Caki2 (cell line): ENCODE measurements at places on chromosomes 2 and 18. TPM values are rescaled to one million over a fixed set of nuclear protein-coding genes. Genes with fewer than 3 reads are reported as not detected.

Gene MAB21L4
- not detected in 2 replicates for total RNA-seq

Gene AFF3
- 1.0 and 1.6 TPM in 2 replicates for total RNA-seq

Gene MERTK
- 1.4 and 9.3 TPM in 2 replicates for total RNA-seq

DNA sequence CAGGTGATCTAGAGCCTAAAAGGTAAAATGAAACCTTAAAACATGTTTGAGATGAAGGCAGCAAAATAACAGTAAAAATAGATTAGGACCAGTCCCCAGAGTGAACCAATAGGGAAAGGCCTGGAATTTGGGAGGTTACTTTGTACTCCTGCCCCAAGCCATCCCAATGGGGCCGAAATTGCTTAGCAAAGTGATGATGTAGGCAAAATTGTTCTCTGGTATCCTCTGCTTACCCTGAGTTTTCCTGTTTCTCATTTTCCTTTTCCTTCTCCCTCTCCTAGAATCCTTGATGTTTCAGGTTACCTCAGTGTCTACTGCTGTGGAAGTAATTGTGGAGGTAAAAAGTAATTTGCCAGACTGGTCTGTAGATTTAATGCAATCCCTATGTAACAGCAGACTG lies 92.9 kb downstream of the TRABD2A start:
- DNase-seq, result no peak

DNA sequence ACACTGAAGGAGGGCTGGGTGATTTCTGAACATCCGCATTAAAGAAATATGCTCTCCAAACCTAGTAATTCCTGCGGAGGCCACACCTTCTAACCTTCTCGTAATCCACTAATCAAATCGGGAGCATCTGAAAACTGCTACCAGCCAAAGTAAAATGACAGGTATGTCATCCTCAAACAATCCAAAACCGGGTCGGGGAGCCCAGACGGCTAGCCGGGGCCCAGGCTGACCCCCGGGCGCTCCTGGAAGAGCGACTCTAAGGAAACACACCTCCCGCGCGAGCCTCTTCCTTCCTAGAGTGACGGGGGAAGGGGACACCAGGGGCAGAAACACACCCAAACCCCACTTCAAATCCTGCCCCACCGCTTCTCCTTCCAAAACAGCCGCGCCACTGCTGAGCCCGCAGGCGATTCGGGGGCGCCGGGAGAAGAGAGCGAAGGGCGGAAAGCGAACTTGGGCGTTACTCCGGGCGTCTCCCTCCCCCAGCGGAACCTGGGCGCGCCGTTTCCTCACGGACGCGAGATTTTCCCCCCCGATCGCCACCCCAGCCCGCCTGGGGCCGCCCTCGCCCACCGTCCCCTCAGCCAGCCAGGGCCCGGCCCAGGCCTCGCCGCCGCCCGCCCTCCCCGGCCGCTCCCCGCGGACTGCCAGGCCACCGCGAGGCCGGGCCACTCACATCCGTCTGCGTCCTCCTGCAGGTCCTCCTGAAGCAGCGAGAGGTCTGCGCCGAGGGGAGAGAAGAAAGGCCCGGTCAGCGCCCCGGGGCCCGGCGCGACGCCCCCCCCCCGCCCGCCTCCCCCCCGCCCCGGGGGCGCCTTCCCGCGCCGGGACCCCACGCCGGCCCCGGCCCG lies 584 bp downstream of the PPP4R1 start:
- peak; percentile 50 for DNase-seq

DNA sequence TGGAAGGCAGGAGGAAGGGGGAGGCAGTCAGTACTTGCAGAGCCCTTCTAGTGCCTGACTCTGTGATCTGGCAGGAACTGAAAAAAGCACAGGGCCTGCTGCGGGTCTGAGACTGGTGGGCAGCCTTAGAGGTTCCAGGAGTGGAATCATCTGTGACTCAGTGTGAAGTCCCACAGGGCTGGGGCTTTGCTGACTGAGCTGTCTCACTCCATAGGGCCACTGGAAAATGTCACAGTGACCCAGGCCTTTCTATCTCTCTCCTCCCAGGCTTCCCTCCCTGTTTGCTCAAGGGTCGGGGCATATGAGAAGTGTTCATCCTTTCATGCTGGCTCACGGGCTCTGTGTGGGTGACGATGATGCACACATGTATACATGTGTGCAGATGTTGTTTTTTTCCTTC lies 47.1 kb upstream of the ZFP36L2 start:
- DNase-seq, result no peak

DNA sequence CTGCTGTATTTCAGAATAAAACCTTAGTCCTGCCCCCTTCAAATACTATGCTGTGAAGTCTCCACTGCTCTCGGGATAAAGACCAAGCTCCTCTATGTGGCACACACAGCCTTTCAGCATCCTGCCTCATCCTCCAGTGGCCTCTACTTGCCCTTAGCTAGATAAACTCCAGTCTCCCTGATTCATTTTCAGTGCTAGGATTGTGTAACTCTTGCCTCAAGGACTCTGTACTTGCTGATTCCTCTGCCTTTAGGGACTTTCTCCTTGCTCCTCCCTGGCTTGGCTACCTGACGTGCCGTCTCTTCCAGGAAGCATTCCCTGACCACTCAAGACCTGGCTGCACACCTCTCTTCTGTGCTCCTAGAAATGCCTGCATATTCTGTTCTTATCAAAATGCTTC lies 416.7 kb downstream of the MTX2 start:
- DNase-seq, result no peak

DNA sequence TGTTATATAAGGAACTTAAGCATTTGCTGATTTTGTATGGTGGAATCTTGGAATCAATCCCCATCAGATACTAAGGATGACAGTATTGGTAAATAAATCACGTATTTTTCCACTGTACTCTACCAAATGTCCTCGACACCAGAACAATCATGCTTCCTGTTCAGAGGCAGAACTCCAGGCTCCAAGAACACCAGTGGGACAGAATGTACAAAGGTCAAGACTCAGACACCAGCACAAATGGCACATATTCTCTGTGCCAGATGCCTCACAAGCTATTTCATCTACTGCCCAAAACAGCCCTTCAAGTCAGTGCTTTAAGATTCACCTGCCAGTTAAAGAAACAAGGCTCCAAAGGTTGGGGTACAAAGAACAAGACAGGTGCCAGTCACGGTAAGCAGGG lies 420.5 kb downstream of the STK39 start:
- no peak for DNase-seq

DNA sequence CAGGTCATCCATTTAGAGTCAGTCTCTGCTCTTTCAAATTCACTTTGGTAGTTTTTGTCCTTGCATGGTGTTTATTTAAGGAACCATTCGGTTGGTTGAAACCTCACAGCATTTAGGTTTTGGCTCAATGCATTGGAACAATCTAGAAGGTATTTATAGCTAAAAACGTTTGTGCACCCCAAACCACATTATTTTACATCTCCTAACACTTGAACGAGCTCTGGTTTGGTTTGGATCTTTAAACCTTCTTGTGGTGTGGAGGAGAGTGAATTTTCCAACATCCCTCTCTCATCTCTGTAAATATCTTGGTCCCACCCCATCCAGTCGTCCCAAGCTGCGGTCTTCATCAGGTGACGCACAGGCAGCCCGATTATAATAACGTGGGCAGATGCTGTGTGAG lies 287.9 kb downstream of the LPIN1 start:
- DNase-seq, result no peak

GRCh38 chr2:11406267-11406957 lies 59.5 kb downstream of the E2F6 start:
- no peak for DNase-seq

DNA sequence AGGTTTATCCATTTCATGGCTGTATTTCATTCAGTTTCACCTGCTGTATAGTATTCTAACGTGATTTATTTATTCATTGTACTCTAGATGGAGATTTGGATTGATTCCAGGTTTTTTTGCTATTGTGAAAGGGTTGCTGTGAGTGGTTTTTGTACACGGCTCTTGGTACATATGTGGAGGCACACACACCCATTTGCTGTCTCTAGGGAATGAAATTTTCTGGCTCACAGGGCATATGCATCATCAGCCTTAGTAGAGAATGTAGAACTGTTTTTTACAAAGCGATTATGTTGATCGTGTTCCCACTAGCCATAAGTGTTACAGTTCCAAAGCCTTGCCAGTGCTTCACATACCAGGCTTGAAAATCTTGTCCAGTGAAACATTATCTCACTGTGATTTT lies 5.1 kb downstream of the SPTBN1 start:
- no peak for DNase-seq

DNA sequence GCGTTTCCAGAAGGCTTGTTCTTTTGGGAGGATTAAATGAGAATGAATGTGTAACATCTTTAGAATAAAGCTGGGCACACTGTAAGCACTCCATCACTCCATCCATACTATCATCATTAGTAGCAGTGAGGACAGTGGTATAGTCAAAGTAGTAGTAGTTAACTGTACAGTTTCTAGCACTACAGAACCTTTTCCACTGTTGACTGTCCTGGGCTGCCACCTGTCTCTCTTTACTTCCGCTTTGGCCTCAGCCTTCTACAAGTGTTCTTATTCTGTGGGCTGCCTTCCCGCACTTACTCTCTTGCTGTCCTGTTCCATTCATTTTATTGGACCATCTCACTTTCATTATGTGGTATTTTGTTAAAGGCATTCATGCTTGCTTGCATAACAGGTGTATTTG lies 3.3 kb downstream of the SLC9A2 start:
- no peak for DNase-seq

GRCh38 chr2:171791361-171791760 lies 102.7 kb downstream of the SLC25A12 start:
- DNase-seq, result no peak

DNA sequence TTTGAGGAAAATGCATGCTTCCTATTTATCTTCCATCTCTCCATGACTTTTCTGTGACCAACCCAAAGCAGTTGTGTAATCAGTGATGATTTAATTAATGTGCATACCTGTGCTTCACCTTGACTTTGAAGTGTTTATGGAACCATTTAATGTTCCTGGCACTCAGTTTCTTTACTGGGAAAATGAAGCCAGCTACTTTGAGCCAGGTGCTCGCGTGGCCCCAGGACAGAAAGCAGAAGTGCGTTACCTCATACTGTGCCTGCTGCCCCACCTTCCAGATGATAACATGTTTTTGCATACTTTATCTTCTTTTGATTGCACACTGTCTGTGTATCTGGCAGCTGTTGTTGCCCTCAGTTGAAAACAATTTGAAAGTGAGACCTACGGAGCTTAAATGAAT lies 61.3 kb downstream of the PMAIP1 start:
- DNase-seq, result no peak

- DNase-seq, result no peak
These were observed 89.0 kb downstream of the TMEM18 start for GRCh38 chr2:588074-588645.
